Type B pancreatic cell (in vitro differentiated cells): ENCODE measurements at places on chromosomes 2 and 18. TPM values are rescaled to one million over a fixed set of nuclear protein-coding genes. Genes with fewer than 3 reads are reported as not detected.

Gene REG3G
- 0.33 and 0.87 TPM in 2 replicates for total RNA-seq

Gene SLC4A1AP
- total RNA-seq: 17.7 and 20.7 TPM in 2 replicates

DNA sequence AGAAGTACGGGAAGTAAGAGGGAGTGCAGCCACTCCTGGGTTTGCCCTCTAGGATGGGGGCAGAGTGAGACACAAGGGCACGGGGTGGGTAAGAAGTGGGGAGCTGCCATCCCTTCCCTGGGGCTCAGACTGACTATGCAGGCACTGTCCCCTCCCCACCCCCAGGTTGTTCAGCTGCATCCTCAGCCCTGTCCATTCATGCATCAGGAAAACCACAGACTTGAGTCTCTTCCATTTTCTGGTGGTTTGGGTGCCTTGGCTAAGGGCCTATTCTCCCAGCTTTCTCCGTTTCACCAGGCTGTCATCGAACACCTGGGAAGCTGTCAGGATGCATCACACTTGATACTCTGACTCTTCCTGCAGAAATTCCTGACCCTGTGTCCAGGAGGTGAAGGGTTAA, 111.9 kb downstream of the TFCP2L1 start:
- no peak for DNase-seq

GRCh38 chr2:64698668-64699444, 45.1 kb upstream of the SERTAD2 start:
- no peak for DNase-seq

- DNase-seq: no peak
Measured at GRCh38 chr2:225131898-225132297, 89.6 kb upstream of the DOCK10 start.

GRCh38 chr2:37366773-37367172, 22.3 kb downstream of the QPCT start:
- DNase-seq: no peak

DNA sequence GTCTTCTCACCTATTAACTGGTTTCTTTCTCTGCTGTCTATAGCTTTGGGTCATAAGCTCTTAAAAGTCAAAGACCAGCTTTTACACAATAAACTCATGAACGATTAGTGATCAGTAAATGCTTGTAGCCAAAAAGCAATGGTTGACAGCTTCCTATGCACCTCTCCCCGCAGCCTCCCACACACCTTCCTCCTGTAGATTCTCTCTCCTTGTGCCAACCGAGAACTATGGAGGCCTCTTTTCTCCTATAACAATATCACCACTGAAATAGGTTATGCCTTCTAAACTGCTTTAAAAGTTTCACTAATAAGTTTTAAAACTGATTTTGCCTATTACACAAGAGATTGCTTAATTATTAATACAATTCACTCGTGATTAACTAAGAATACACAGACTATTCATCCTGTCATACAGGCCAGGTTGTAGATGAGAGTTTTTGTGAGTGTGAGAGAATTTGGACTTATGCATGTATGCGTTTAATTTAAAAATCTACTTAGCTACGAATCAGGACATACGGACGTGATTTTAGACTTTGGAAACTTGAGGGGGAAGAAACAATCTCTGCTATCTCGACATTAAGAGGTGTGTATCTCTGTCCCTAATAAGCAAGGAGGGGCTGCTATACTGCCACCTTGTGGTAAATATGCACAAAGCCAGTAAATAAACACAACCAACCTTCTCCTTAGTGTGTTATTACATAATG, 229.1 kb upstream of the RBBP8 start:
- no peak for DNase-seq

- DNase-seq: no peak
Measured at GRCh38 chr18:3007491-3007890, 5.5 kb downstream of the LPIN2 start.

- no peak for DNase-seq
Measured at GRCh38 chr18:6835345-6835744, 105.8 kb downstream of the ARHGAP28 start.

GRCh38 chr2:127220102-127220767, at the start of gene CYP27C1:
TSS of gene CYP27C1 (minus strand) at chr2:127220299. CDS start at chr2:127220270, 29 bp downstream.
- no peak for DNase-seq

- no peak for DNase-seq
Measured at GRCh38 chr2:219213486-219214071, 5.2 kb downstream of the ABCB6 start.

DNA sequence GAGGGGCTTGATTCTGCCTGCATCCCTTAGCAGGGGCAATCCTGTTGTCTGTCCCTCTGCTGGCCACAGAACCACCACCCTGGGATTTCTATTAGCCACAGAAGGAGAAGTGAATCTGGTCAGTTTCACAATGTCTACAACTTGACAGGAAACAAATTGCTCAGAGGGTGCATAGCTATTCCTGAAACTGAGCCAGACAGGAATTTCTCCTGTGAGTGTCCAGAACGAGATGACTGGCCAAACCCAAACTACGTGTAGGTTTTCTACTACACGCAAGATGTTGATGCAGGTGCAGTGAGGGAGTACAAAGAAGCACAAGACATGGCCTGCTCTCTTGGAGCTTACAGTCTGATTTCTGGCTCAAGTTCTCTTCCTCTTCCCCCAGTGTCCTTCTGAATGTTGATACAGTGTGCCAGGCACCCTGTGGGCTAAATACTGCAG, 201.9 kb downstream of the CLIP4 start:
- DNase-seq: no peak
